Mammary epithelial cell (primary cell): ENCODE measurements at places on chromosomes 2 and 18. TPM values are rescaled to one million over a fixed set of nuclear protein-coding genes. Genes with fewer than 3 reads are reported as not detected.

The CLEC4F gene
- not detected for total RNA-seq

The CIB4 gene
- total RNA-seq, result not detected

The ASPRV1 gene
- total RNA-seq, result 0.19 TPM in 1 of 2 replicates, not detected in the other

- no peak for DNase-seq
Measured at GRCh38 chr18:34514957-34515356, 195.1 kb upstream of the DTNA start.

DNA sequence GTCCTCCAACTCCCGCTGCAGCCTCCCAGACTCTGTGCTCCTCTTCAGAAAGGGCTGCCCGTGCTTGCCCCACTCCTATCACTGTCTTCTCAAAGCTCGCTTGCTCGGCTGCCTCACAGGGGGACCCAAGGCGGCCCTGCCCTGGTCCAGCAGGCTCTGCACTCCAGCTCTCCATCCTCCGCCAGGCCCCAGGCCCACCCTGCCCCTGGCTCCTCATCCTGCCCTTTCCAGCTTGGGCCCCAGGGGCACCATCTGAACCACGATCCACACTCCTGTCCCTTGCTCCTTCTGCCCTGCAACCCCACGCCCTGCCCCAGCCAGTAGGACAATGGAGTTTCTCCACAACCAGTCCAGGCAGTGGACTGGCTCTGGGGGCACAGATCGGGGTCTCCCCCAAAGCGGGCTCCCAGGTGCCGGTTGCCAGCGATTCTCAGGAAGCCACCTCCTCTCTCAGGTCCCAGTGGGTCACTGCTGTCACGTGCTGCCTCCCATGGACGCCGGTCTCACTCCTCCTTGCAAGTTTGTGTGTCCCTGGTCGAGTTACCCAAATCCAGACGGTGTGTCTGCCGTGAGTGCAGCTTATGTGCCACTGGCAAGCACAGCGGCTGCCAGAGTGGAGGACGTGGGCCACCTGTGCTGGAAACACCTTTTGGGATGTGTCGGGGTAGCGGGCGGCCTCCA, 238.5 kb downstream of the HDAC4 start:
- no peak for DNase-seq

- no peak for DNase-seq
Measured at GRCh38 chr2:3857576-3857975, 154.2 kb downstream of the DCDC2C start.

DNA sequence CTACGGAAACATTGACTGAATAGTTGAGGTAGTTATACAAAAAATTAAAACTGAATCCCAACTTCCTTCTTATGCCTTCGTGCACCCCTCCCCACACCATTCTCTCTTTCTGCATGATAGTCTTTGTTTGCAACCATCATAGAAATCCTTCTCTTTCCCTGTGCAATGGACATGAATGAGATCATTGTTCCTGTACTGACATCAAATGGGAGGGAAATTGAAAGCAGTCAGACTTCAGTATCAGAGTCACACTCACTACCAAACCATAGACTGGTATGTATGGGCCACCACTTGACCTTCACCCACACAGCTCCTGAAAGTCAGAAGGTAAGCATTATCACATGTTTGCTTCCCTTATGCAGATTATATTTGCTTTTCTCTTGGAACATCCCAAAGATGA, 782.8 kb downstream of the BCL11A start:
- no peak for DNase-seq

DNA sequence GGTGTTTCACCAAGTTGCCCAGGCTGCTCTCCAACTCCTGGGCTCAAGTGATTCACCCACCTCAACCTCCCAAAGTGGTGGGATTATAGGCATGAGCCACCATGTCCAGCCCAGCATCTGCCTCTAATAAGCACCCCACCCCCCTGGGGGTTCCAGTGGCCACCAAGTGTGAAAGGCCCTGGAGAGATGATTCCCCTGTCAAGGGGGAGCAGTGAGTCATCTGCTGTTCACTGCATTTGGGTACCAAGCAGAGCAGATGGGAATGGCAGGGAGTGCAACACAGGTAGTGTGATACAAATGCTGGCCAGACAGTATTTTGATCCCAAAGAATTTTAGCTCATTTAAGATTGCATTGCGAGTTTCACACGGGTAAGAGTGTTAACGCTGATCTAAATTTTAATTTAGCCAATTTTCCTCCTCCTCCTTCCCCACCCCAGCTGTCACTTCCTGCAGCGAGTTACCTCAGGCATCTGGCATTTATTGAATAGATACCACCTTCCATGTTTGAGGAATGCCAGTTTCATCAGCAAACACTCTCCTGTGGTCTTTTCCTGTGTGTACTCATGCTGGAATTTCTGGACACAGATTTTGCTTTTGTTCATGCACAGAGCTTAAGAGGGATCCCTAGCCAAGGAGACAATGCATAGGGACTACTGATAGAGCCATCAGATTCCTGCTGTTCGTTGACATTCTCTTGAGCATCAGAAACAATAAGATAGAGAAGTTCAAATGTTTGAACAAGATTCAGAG, 32.4 kb upstream of the NCK2 start:
- DNase-seq, result peak; percentile 35

- DNase-seq, result no peak
Measured at GRCh38 chr2:201507725-201508124, 56.2 kb downstream of the STRADB start.

DNA sequence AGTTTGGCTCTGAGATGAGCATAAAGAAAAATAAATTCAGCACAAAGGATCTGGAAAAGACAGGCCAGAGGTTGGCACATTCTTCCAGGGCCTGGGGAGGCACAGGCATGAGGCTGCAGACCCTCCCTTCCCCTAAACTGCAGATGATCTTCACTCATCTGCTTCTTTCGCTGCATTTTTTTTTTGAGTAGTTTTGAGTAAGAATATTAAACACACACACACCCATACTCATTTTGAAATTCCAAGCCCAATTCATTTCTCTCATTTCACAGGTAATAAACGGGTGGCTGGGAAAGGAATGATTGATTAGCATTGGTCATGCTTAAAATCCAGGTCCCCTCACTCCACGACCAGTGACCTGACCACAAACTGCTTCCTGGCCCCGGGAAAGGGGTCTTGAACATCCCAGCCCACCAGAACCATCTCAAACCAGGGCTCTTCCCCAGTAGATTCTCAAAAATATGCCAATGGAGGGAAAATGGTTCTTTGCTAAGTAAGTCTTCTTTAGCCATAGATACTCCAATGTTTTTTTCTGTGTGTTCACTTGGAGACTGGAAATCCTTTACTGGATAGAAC, 219.6 kb downstream of the ANAPC1 start:
- no peak for DNase-seq

- peak; percentile 31 for DNase-seq
Measured at GRCh38 chr2:220300806-220301205, 673.4 kb downstream of the SLC4A3 start.

DNA sequence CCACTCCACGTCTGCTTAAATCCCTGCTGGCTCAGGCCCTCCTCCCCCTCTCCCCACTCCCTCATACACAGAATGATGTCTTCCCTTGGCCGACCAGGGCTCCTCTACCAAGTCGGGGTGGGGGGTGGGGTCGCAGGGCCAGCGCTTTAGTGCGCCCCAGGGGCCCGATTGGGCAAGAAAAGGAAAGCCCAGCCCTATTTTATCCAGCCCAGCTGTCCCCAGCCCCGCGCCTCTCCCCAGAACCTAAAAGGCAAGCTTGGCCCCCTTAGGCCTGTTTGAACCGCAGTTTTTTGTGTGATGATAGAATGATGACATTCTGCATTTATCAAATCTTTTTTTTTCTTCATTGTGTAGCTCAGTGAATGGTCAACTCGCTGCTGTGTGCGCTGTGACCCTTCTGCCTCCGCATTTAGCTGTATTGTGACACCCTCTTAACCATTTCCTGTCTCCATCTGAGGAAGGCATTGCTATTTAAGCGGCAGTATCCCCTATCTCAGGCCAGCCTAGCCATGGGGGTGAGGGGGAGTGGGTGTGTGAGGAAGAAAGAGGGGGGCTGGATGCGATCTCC, 231.4 kb downstream of the HAUS1 start:
- DNase-seq, result no peak

DNA sequence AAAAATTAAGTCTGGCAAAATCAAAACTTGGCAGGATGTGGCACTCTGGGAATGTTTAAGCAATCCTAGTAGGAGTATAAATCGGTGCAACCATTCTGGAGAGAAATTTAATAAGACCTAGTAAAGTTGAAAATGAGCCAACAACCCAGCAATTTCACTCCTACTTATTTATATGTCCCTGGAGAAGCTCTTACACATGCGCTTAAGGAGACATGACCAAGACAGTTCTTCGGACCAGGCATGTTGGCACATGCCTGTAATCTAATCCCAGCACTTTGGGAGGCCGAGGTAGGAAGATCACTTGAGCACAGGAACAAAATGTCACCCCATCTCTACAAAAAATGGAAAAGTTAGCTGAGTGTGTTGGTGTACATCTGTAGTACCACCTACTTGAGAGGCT, 374.6 kb upstream of the LYPD1 start:
- DNase-seq, result peak; percentile 61

- DNase-seq, result no peak
Measured at GRCh38 chr2:152835674-152836073, 117.3 kb downstream of the ARL6IP6 start.

DNA sequence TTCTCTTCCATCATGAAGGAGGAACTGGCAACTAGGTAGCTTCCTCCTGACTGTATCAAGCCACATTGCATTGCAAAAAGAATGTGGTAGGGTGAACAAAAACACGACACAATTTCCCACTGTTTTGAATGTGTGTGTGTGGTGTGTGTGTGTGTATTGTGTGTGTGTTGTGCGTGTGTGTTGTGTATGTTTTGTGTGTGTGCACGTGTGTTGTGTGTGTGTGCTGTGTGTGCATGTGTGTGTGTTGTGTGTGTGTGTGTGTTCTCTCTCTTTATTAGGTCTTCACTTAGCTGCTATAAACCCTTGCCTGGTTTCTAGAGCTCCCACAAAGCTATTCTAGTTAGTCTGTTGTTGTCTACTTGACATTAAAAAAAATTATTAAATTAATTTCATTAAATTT, 550.0 kb upstream of the GYPC start:
- no peak for DNase-seq

GRCh38 chr2:99471654-99472599, 17.9 kb downstream of the REV1 start:
- peak; percentile 84 for DNase-seq
